ENCODE measurements at places on chromosomes 7 and 10. TPM values are rescaled to one million over a fixed set of nuclear protein-coding genes. Genes with fewer than 3 reads are reported as not detected.

PPP1R17 gene
- not detected for polyA plus RNA-seq

MYL7 gene
- 0.35 TPM for polyA plus RNA-seq

PVRIG gene
- 2.0 TPM for polyA plus RNA-seq

ATP6V0A4 gene
- polyA plus RNA-seq = 78.9 TPM

IL6 gene
- 0.21 TPM for polyA plus RNA-seq

GLI3 gene
- polyA plus RNA-seq = 15.0 TPM

RBM17 gene
- 140 TPM for polyA plus RNA-seq

SRRM3 gene
- polyA plus RNA-seq = 2.3 TPM

CH25H gene
- polyA plus RNA-seq = 0.11 TPM

ITPRID1 gene
- not detected for polyA plus RNA-seq

CPA4 gene
- polyA plus RNA-seq = 0.50 TPM

TFR2 gene
- polyA plus RNA-seq = 0.79 TPM

RAB11FIP2 gene
- 58.9 TPM for polyA plus RNA-seq

HOXA5 gene
- 59.7 TPM for polyA plus RNA-seq

AMPH gene
- 17.4 TPM for polyA plus RNA-seq

OPN1SW gene
- polyA plus RNA-seq = 1.8 TPM

RADIL gene
- 2.1 TPM for polyA plus RNA-seq

PODXL gene
- polyA plus RNA-seq = 835 TPM

KIF11 gene
- 31.8 TPM for polyA plus RNA-seq

SSC4D gene
- 5.5 TPM for polyA plus RNA-seq

LRRTM3 gene
- 6.5 TPM for polyA plus RNA-seq

CTAGE6 gene
- polyA plus RNA-seq = not detected

SKIDA1 gene
- polyA plus RNA-seq = 10.3 TPM

PI4K2A gene
- polyA plus RNA-seq = 20.3 TPM

LGI1 gene
- 5.4 TPM for polyA plus RNA-seq

DEPP1 gene
- polyA plus RNA-seq = 8.8 TPM

OPN4 gene
- polyA plus RNA-seq = not detected

C10orf67 gene
- 1.9 TPM for polyA plus RNA-seq

PON3 gene
- polyA plus RNA-seq = 1.5 TPM

NYAP1 gene
- 1.3 TPM for polyA plus RNA-seq

RBM20 gene
- polyA plus RNA-seq = 2.6 TPM

C7orf33 gene
- polyA plus RNA-seq = not detected

TAF5 gene
- polyA plus RNA-seq = 8.2 TPM

HTR7 gene
- 1.1 TPM for polyA plus RNA-seq

ANTXRL gene
- polyA plus RNA-seq = not detected

VOPP1 gene
- 64.8 TPM for polyA plus RNA-seq

MIOS gene
- polyA plus RNA-seq = 53.6 TPM

FFAR4 gene
- polyA plus RNA-seq = not detected

SPOCK2 gene
- 168 TPM for polyA plus RNA-seq

PBLD gene
- 85.1 TPM for polyA plus RNA-seq

ZNF398 gene
- polyA plus RNA-seq = 14.4 TPM
